ENCODE measurements at places on chromosomes 4 and X.

GRCh38 chrX:373641-374471, 12.9 kb downstream of the PPP2R3B start:
- DNase-seq = peak; percentile 51

GRCh38 chr4:147975933-147976928, 244.3 kb downstream of the ARHGAP10 start:
- DNase-seq = no peak

DNA sequence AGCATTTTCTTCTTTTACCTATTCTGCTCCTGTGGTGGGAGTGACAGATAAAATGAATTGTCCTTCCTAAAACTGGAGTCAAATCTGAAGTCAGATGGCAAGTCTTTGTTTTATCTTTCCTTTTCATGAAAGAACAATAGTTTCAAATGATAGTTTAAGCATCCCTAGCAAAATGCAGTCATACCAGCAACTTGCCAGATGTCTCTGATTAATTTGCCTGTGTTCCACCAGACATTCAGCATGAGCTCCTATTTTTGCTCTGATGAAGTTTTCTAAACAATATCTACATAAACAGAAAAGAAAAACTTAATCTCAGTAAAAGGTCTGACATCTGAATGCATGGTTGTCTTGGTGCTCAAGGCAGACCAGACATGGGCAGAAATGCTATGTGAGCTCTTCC, 15.2 kb downstream of the PRKG2 start:
- no peak for DNase-seq

DNA sequence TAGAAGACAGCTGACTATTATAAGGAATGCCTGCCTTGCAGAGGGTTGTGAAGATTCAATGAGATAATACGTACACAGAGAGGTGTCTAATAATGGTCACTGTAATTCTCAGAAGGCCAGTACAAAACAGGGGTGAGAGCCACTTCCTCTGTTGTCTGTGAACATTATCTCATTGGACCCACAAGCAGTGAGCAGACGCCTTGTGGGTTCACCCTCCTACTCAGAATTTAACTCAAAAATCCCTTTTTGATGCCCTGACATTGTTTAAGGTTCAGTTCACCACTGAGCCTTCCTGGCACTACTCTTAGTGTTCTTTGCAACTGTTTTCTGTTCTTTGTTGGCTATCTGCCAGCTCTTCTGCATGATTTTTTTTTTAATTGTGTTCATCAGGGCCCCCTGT, 467.4 kb downstream of the BCOR start:
- DNase-seq = no peak

- no peak for DNase-seq
Measured at GRCh38 chr4:99606716-99607115, 32.1 kb downstream of the MTTP start.

DNA sequence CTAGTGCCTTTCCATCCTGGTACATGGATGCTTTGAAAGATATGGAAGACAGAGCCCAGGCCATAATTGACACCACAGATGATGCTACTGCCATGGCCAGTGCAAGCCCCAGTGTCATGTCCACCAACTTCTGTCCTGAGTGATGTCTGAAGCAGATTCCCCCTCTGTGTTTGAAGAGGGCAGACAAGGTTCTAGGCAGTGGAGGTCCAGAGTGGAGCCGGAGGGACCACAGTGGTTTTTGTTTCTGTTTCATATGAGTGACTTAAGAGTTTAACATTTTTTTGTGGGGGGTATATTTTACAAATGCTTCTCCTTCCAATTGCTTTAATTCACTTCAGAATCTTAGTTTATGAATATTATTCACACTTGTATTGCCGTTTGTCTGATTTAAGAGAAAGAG, 6.0 kb upstream of the MAGEC1 start:
- DNase-seq = no peak
